Hematopoietic multipotent progenitor cell treated with erythropoietin and hydrocortisone succinate and interleukin-3 and kit ligand, for 17 days (in vitro differentiated cells): ENCODE measurements at places on chromosomes 7 and 10.

GRCh38 chr7:137094-137891 is 55.1 kb upstream of the FAM20C start:
- DNase-seq, result no peak

DNA sequence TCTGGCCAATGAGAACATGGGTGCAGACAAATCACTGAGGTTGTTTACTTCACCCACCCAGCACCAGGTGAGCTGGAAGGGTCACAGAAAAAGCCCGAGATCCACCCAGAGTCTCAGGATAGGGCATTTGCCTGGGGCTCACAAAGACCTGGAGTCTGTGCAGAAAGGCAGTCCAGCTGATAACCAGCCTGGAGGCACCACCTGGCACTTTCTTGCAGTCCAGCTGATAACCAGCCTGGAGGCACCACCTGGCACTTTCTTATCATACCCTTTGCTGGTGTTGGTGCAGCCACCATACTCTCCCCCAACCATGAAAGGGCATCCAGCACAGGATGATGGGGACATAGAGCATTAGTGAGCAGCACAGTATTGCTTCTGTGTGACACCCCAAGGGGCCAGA is 104.1 kb downstream of the PPP1R3C start:
- no peak for DNase-seq

DNA sequence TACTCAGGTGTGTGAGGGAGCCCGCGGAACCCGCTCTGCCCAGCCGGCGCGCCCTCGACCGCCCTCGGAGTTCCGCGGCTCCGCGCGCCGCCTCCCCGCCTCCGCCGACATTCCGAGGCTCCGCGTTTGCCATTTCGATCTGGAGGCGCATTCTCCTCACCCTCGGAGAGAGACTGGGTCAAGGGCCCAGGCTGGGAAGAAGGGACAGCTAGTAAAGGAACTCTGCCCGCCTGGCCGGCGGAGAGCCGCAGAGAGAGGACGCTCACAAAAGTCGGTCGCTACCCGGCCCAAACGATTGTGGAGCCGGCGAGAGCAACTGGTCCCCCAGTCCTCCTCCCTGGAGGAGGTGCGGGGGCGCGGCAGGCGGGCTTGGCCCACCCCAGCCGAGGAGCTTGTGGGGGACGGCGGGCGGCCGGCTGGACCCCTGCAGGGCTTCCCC is 74.5 kb upstream of the LEP start:
- DNase-seq, result no peak

DNA sequence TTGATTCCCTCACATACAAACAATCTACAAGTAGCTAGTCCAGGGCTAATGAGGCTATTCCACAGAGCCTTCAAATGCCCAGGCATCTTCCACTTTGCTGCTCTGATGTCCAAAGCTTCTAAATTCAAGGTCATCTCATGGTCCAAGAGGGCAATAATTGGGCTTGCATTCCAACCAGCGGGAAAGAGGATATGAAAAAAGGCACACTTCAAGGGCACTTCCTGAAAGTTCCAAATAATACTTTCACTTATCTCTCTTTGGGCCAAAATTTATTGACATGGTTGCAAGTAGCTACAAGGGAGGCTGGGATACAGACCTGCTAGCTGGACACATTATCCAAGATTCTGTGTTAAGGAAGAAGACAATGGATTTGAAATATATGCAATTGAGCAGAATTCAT is 25.2 kb upstream of the APBB1IP start:
- DNase-seq, result no peak

- peak; percentile 87 for DNase-seq
Measured at GRCh38 chr7:5997210-5997808, 11.5 kb downstream of the PMS2 start.

DNA sequence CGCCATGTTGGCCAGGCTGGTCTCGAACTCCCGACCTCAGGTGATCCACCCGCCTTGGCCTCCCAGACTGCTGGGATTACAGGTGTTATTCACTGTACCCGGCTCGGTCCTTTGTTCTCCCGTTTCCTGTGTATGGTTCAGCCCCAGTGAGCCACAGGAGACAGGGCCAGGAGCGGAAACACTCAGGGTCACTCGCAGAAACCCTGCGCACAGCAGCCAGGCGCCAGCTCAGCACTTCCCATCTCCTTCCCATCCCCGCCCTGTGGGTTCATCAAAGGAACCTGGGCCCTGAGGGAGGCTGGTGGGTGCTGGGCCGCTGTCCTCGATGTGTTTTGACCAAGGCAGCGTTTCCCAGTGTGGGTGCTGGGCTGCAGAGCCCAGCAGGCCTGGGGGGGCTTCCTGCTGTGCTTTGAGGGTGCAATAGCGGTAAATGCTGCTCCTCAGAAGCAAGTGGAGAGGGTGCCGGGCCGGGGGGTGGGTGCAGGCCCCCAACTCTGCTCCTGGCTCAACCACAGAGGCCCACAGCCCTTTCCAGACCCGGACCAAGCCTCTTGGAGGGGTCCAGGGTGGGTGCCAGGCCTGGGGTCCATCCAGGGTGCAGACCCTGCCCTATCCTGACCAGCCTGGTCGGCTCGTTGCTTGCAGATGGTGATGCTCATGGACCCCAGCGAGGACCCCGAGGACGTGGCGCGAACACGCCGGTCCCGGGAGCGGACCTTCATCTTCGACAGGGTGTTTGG is 15.3 kb upstream of the CHST12 start:
- no peak for DNase-seq

DNA sequence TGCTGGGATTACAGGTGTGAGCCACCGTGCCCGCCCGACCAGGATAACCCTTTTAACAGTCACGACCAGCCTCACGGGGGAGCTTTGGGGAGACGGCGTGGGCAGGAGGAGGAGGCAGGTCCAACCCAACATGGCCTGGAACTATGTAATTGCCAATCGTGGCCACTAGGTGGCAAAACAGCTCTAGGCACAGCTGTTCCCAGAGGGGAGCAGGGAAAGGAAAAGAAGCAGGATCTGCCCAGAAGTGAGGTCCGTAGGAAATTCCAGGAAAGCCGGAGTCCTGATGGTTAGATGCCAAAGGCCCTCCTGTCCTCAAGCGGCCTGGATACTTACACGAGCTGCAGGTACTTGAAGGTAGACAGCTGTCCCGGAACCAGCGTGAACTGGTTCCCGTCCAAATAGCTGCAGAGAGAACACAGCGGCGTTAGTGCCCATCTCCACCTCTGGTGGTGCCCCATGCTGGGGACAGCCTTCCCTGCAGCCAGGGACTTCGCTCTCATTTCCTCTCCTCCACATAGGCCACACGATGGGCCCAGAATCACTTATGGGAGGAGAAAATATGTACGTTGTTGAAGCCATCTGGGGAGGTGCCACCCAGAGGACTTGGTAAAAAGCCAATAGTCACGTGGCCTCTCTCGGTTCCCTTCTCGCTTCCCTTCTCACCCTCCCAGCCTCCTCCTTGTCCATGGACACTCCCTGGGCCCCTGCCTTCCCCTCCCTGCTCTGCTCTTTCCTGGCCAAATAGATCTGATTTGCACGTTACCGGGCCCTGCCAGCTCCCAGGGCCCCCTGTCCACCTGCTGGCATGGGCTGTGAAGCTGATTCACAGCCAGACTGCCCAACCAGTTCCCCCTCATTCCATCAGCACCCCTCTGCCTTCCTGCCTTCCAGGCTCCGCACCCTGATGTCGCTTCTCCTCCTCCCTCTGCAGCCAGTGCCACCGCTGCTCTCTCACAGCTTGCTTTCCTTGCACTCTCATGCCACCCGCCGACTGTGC is 148.1 kb downstream of the SLIT1 start:
- peak; percentile 81 for DNase-seq

DNA sequence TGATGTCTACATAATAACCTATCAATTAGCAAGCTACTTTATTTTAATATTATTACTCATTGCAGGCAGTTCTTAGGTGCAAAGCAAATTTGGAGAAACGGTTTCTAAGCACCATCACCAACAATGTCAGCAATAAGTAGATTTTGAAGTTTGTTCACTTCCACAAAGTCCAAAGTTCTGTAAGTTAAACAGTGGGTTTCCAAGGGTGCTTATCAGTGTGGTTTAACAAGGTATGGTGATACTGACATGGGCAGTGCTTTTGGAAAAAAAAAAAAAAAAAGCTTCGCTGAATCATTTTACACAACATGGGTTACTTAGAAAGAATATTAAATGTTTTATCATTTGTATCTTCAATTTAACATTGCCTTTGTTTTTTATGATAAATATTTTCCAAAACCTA is 101.8 kb downstream of the SPAG6 start:
- no peak for DNase-seq

DNA sequence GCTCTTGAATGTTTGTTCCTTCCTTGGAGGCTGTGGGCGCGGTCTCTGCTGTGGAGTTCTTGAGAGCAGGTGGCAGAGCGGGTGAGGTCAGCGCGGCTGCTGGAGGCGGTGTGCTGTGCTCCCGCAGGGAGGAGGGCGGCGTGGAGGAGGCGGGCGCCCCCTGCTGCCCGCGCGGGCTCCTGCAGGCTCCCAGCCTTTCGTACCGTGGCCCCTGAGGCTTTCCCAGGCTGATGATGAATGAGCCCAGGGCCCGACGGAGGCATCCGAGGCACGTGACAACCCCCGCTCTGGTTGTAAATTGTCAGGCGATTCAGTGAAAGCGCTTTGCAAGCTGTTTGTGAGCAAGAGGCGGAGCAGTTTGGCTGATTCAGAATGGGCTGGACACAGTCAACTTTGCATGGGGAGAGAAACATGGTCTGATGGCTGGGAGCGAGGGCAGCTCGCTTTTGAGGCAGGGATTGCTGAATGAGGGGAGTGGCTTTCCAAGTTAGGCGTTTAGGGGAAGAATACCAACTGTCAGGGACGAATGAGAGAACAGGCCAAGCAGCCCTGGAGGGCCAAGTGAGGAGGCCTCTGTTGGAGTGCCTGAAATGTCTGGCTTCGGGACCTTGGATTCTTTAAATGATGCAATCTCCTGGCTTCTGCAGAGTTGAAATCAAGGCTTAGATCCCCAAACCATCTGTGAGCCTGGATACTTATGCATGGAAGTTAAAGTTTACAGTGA is 46.6 kb downstream of the CDHR3 start:
- DNase-seq, result peak; percentile 48

- peak; percentile 29 for DNase-seq
Measured at GRCh38 chr7:29609162-29610037, 45.8 kb downstream of the PRR15 start.

DNA sequence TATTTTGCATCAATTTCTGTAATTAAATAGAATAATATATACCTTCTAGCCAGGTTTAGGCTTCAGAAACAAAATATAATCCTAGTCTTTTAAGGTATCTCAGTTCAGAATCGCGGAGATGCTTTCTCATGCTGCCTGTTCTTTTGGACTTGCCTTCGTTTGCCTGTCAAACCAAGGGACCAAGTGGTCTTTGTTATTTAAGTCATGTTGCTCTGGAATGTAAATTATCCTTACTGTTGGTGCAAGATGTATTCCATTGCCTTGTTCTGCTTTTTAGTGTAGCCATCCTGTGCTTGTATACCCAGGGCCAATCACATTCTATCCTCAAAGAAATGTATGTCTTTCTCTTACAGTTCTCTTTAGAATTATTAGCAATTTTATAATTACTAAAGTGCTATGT is 1.1 kb upstream of the GIMAP4 start:
- no peak for DNase-seq

GRCh38 chr7:73879977-73880681 is 19.2 kb downstream of the TMEM270 start:
- DNase-seq, result no peak

GRCh38 chr7:70829221-70830059 is 302.5 kb upstream of the GALNT17 start:
- DNase-seq, result peak; percentile 9

- DNase-seq, result no peak
Measured at GRCh38 chr10:87849001-87849400, 14.3 kb downstream of the KLLN start.

DNA sequence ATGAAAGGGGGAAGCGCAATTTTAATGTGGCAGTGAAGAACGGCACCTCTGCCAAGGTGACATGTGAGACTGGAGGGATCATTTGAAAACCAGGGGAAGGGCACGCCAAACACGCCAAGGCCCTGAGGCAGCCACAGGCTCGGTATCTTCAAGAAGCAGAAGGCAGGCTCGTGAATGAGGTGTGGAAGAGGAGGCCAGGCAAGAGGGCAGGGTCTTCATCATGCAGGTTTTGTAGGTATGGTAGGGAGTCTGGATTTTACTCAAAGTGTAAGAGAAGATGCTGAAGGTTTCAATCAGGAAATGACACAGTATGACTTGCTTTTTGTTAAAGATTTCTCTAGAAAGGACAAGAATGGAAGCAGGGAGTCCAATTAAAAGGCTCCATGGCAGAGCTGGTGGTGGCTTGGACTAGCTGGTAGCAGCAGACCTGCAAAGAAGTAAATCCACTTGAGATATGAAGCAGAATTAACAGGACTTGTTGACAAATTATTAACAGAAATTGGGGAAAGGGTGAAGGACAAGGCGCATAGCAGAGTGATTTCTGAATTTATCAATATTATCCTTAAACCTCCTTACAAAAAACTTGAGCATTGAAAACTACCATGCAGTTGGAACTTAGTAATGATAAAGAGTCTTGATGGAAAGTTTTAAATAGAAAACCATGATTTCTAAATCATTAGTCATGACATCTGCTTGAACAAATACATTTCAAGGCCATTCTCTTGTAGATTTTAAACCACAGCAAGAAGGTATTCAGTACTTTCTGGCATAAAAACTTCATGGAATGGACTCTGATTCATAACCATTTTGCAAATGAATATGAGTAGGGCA is 70.4 kb downstream of the COA1 start:
- DNase-seq, result no peak

GRCh38 chr7:36473454-36474282 is 84.0 kb downstream of the ANLN start:
- DNase-seq, result no peak

- no peak for DNase-seq
Measured at GRCh38 chr7:70316745-70317144, 718.5 kb downstream of the AUTS2 start.

GRCh38 chr7:47179812-47180515 is 401.9 kb downstream of the TNS3 start:
- DNase-seq, result peak; percentile 8

- DNase-seq, result no peak
Measured at GRCh38 chr10:13751191-13751764, 164.5 kb downstream of the PRPF18 start.

GRCh38 chr10:23694446-23694920 is 255.6 kb downstream of the OTUD1 start:
- no peak for DNase-seq

DNA sequence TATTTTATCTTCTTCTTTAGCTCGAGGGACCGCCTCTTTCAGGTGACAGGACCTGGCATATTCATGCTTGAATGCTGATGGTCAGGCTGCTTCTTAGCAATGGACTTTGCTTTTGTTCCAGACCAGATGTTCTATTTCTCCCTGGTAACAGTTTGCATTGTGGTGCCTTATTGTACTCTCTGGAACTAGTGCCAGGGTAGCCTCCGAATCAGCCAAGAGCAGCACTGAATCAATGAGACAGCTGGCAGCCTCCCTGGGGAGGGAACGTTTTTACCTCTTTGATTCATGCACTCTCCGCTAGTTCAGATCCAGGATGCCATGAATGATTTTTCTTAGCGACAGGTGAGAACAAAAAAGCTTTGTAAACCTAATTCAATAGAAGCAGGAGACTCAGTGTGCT is 54.1 kb upstream of the NXPH1 start:
- no peak for DNase-seq
